T follicular helper cell (primary cell): ENCODE measurements at places on chromosomes 11 and 22.

DNA sequence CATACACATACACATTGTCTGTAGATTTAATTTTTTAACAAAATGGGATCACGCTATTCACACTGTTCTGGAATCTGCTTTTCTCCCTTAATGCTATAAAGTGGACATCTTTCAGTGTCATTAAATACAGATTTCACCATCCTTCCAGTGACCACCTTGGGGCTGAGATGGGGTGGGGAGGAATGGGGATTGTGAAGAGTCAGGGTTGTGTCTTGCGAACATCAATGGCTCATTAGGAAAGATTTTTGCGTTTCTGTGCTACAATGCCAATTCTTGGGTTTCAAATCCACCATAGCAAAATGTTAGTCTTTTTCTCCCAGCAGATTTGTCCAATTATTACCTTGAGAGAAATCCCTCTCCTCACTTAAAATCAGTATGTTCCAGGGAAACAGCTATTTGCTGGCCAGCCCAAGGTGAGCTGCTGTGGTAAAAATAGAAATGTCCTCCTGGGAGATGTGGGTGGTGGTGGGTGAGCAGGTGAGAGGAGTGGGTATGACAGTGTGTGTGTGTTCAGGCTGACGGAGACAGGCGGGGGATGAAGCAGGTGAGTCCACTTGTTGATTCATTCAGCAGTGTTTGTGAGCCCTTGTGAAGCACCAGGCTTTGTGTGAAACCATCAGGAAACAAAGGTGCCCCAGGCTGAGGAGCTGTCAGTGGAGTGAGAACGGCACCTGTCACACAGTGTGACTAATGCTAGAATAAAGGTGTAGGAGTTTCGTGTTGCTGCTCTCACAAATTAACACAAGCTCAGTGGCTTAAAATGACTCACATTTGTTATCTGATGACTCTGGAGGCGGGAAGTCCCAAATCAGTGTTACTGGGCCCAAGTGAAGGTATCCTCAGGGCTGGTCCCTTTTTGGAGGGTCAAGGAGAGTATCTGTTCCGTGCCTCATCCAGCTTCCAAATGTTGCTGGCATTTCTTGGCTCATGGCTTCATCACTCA is 1.7 kb upstream of the CBX6 start:
- DNase-seq, result peak; percentile 34

DNA sequence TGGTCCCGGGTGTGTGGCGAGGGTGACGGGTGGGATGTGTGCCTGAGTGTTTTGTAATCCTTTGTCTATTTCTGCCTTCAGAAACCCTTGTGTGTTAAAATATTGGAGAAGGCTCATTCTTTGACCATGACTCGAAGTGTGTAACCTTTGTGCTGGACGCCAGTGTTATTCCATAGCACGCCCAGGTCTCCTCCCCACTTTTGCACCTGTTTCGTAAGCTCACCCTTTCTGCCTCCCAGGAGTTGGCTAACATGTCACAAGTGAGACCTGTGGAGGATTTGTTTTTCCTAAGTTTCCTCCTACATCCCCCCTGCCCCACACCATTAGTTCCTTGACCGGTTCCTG is 382 bp downstream of the C11orf54 start:
- no peak for DNase-seq

GRCh38 chr11:115521825-115522224 is 17.6 kb upstream of the CADM1 start:
- no peak for DNase-seq

- no peak for DNase-seq
These were observed 7.8 kb downstream of the PPP6R3 start for GRCh38 chr11:68468217-68468828.
